ENCODE measurements at places on chromosomes 3 and 15. TPM values are rescaled to one million over a fixed set of nuclear protein-coding genes. Genes with fewer than 3 reads are reported as not detected.

Gene ZPLD1
- 0.05 TPM for polyA plus RNA-seq

Gene CPLX3
- polyA plus RNA-seq, result not detected

Gene MCTP2
- 9.5 TPM for polyA plus RNA-seq

Gene CCR8
- polyA plus RNA-seq, result not detected
